Renal pelvis (tissue), 12 donors: ENCODE measurements at places on chromosomes 11 and 22. TPM values are rescaled to one million over a fixed set of nuclear protein-coding genes. Genes with fewer than 3 reads are reported as not detected.

DNA sequence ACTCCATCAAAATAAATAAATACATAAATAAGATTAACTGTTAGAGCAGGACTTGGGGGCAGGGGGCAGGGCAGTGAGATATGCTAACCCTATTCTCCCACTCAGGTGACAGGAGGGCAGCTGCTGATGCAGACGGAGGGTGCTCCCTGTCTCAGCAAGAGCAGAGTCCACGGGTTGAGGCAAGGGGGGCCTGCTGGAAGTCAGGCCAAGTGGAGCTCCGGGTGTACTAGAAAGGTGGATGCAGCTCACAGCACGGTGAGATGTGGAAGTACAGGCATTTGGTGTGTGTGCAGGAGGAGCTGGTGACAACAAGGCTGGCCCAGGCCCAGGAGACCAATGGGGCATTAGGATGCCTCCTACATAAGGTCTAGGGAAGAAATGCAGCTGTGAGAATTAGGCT lies 467.3 kb upstream of the B3GAT1 start:
- no peak for DNase-seq

Gene MUC2
- polyA plus RNA-seq = 0.03 TPM

DNA sequence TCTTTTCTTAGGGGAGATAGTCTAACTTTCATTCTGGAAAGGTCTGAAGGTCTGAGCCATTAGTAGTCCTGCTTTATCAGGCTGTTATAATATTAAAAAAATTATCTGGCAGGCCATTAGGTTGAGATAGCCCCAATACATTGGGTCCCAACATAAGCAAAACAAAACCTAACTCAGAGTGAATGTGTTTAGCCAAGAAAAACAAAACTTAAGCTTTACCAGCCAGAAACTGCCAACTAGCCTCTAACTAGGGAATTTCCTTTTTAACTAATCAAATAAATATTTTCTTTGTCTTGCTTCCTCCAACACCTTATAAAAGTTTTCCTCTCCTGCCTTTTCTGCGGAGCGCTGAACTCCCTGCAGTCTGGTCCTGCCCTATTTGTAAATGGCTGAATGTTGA lies 1137.7 kb upstream of the CNTN5 start:
- DNase-seq = no peak

- DNase-seq = no peak
Measured at GRCh38 chr11:9838961-9839360, 175.1 kb downstream of the SWAP70 start.

- DNase-seq = no peak
Measured at GRCh38 chr11:55819330-55819729, at the start of gene OR5D18. Gene OR5D18 (plus strand): TSS chr11:55819630. CDS start chr11:55819630, 0 bp downstream.

DNA sequence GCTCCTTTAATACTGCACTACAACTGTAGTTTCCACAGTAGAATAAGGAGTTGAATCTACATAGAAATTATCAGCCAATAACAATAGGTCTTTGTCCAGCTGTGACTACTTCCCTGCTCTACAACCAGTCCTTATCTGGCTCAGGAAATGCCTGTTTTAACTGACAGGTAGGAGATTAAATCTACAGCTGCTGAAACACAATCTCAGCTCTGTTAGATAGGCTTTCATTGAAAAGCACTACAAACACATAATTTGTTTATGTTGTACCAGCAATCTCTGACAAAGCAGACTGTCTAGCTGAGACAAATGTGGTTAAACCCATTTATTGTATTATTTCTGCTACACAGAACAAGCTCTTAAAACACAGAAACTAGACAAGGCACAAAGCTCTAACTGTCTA lies 230.0 kb downstream of the SOX6 start:
- no peak for DNase-seq

DNA sequence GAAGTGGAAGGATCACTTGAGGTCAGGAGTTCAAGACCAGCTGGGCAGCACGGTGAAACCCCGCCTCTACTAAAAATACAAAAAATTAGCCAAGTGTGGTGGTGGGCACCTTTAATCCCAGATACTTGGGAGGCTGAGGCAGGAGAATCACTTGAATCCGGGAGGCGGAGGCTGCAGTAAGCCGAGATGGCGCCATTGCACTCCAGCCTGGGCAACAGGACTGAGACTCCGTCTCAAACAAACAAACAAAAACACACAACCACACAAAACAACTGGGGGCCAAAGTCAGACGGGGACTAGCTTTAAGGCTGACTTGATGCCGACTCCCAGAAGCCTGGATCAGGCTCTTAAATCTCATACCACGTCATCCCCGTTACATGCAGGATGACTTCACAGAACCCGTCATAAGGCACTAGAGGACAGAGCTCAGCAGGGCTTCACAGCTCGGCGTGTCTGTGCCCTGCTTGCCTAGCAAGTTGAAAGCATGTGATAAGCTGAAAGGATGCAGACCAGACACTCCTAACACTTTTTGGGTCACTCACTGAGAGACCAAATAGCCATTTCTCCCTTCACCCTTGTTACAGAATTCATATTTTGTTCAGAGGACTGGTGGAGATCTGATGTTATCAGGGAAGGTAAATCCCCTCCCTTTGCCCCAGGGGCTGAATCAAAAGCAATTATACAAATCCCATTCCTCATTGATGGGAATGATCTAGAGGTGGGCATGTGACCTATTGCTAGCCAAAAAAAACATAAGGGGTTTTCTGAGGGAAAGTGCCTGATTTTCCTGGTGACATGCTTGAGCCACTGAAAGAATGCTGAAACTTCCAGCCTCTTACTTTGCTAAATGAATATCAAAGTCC lies 65.4 kb downstream of the GAB2 start:
- DNase-seq = no peak

- no peak for DNase-seq
Measured at GRCh38 chr11:1307163-1307870, 2.1 kb downstream of the TOLLIP start.

DNA sequence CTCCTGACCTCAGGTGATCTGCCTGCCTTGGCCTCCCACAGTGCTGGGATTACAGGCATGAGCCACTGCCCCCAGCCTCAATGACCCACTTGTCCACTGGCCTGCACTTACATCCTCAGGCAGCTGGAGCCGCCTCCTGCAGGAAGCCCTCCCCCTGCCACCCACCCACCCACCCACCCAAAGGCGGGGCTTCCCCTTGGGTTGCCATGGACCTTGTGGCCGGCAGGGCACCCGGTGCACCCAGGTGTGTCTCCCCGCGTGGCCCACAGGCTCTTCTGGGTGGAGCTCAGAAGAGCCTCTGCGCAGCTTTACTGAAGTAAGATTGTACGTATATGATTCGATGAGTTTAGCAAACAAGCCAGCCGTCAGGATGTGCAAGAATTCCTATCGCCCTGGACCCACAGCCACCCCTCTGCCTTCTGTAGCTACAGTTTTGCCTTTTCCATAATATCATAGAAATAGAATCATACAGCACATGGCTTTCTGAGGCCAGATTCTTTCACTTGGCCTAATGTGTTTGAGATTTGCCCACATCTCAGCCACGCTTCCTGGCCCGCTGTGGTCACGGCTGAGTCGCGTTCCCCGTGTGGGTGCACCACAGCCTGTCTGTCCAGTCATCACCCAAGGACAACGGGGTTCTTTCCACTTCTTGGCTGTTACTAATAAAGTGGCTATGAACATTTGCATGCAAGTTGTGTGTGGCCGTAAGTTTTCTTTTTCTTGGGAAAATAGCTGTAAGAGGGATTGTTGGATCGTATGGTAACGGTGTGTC lies 5.3 kb upstream of the BRSK2 start:
- DNase-seq = no peak

- no peak for DNase-seq
Measured at GRCh38 chr11:65184146-65184545, 2.4 kb downstream of the CAPN1 start.

Gene LRRN4CL
- polyA plus RNA-seq = 1.0 TPM

Gene MS4A3
- polyA plus RNA-seq = 0.77 TPM

Gene UBQLN3
- not detected for polyA plus RNA-seq

DNA sequence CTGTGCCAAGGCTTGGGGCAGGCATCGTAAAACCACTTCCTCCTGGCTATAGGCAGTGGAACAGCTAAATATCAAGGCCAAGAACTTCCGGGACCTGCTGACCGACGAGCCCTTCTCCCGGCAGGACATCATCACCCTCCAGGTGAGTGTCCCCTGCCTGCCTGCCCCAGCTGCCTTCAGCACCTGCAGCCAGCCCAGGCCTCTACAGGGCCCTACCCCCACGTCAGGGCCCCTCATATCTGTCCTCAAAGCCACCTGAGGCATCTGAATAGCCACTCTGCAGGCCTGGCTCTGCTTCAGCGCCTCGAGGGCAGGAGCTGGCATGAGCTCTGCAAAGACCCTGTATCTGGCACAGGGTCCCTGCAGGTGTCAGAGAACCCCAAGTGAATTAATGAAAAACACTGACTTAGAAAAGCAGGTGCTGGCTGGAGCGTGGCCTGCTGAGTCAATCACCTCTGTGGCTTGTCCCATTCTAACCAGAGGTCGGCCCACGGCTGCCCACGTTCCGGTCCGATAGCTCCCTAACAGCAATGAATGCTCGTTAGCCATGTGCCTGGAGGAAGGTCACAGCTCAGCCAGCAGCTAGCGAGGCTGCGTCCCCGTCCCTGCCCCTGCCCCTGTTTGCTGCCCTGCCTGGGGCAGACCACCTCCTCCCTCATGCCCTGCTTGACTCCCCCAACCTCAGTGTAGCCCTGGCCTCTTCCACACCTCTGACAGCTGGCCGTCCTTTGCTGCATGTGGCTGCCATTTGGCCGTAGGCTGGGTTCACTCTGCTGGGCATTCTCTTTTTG lies 16.8 kb downstream of the PPIL2 start:
- DNase-seq = no peak
